Activated T-helper 1 cell treated with anti-CD3 and anti-CD28 coated beads, Interleukin-2, amount 50 U/mL, for 16 hours (primary cell): ENCODE measurements at places on chromosomes 7 and 10.

GRCh38 chr7:26309089-26309488 lies 17.4 kb downstream of the SNX10 start:
- DNase-seq = no peak

GRCh38 chr7:130430841-130431666 lies 9.8 kb downstream of the CEP41 start:
- DNase-seq = no peak

GRCh38 chr7:22230238-22230637 lies 126.7 kb downstream of the RAPGEF5 start:
- no peak for DNase-seq

GRCh38 chr7:55063061-55063460 lies 44.2 kb downstream of the EGFR start:
- no peak for DNase-seq

DNA sequence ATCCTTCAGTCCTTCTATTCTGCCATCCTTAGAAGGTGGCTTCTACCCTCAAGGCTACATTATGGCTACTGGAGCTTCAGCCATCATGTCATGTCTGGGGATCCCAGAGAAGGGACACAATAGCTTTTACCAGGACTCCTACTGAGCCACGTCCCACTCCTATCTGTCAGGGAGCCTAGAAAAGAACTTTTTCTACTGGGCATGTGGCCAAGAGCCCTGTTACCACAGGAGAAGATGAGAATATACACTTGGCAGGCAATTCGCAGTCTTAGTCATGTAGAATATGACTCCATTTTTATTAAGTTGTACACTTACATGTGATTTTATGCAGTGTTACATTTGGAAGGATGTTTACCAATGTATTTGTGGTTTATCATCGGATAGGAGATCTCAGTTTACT lies 64.6 kb upstream of the KCNMA1 start:
- no peak for DNase-seq

GRCh38 chr7:156625580-156625979 lies 15.0 kb upstream of the RNF32 start:
- DNase-seq = no peak

DNA sequence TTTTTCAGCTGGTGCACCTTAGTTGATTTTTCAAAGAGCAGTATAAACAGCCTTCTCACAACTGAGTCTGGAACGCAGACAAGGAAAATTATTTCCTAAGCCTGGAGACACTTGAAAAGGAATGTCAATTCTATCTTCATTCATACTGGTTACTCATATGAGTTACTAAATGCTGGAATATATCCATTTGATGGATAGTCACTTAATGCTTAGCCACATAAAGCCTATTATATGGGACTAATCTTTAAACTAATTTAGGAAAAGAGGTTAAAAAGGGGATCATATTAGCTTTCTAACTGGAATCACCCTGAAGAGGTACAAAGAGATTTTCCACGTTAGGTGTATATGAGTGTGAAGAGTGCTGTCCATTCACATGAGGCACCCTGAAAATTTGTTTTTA lies 1.7 kb upstream of the HOXA4 start:
- no peak for DNase-seq

DNA sequence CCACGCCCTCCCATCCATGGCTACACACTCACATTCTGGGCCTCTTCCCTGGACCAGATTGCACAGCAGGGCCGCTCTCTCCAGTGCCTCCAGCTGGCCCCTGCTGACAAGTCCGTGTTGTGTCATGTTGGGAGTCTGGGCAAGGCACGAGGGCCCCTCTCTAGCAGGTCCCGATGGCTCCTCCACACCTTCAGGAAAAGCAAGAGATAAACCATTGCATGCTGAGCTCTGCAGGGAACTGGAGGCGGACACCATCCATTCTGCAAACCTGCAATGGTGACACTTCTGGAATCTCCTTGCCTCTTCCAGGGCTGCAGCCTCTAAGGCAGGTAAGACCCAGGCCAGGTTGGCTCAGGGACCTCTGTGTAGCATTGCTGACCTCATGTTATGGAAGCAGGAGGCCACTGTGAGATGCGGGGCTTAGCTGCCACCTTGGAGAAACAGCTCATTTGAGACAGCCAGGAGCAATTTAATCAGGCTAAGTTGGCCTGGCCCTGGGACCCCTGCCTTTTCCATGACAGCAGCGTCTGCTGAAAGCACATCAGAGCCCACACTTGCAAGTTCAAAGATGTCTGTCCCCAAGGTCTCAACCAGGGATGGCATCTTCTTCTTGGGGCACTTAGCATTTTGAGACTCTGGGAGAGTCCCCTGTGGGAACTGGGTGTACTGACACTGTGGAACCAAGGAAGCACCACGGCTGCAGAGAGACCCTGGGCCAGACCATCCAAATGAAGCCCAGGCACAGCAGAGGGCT lies 34.2 kb upstream of the LEP start:
- no peak for DNase-seq

- DNase-seq = no peak
Observed at GRCh38 chr7:10212649-10213048, 761.0 kb upstream of the PHF14 start.

- no peak for DNase-seq
Observed at GRCh38 chr7:140667476-140667875, 5.3 kb upstream of the ADCK2 start.

DNA sequence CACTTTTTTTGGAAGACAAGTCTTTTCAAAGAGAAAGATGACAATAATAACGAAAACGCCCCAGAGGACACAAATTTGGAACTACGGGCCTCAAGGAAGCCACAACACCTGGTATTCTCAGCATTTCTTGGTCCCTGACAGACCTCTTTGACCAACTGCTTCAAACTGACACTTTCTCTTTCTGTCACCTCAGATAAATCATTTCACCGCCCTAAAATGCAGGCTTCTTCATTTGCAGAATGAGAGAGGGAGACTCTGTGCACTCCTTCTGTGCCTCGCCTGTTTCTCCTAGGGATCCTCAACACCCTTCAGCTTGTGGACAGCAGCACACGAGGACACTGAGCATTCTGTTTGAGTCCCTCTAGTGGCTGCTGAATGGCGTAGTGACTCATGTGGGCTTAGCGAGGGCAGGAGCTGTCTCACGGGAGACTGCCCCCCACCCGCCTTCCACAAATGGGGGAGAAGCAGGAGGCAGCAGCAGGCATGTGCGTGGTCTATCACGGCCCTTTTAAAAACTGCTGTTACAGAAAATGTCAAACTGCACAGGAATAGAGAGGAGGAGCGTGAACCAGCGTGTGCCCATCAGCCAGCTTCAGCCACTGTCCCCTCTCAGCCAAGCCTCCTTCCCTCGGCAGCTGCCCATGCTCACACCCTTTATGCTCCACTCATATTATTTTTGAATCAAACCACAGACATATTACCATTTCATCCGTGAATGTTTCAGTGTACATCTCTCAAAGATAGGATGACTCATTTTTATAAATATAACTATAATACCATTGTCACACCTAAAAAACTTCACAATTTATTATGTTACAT lies 41.4 kb downstream of the GSDME start:
- DNase-seq = no peak
